ENCODE measurements at places on chromosomes 1 and 21. TPM values are rescaled to one million over a fixed set of nuclear protein-coding genes. Genes with fewer than 3 reads are reported as not detected.
A peak's percentile ranks its signal among the peaks of the same experiment; 100 is the strongest.

TTC22 gene
- total RNA-seq = 0.70 TPM

DNA sequence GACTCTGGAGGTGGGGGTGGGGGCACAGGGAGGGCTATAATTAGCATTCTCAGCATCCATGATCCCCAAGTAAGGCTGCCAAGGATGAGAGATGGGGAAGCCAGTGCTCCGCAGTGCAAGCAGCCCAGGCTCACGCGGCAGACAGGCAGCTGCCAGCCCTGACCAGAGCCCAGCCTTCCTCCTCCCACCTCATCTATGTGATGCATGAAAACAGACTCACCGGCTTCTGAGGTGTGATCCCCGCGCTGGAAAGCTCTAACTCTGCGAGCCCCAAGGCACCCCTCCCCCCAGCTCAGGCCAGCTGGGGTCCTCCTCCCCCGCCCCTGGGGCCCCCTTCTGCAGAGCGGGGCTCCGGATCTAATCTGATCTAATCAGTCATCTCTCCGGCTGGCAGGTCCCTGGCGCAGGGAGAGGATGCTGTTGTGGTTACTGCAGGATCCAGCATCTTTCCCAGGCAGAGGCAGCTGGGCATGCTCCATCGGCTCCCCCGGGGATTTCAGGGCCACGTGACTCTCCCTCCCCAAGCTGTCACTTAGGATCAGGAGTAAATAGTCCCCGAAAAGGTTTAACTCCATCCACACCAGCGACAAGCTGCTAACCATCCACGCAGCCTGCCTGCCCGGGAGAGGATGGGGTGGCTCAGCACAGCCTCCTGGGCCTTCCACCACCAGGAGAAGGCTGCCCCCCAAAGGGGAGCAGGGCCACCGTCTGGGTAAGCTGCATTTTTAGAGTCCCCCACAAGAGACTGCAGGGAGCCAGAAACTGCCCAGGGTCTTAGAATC, at the start of gene PLEKHA6:
Gene PLEKHA6, minus strand, starts transcription at position 456 of the 782 bp plus-strand sequence. CDS start 86,202 bp downstream, outside the sequence.
- H3K36me3 ChIP-seq = no peaks in the 10 kb centered on the region
- no peak within 1 kb of the TSS for H3K27ac ChIP-seq
- H3K27me3 ChIP-seq = no peaks in the 10 kb centered on the region

DNA sequence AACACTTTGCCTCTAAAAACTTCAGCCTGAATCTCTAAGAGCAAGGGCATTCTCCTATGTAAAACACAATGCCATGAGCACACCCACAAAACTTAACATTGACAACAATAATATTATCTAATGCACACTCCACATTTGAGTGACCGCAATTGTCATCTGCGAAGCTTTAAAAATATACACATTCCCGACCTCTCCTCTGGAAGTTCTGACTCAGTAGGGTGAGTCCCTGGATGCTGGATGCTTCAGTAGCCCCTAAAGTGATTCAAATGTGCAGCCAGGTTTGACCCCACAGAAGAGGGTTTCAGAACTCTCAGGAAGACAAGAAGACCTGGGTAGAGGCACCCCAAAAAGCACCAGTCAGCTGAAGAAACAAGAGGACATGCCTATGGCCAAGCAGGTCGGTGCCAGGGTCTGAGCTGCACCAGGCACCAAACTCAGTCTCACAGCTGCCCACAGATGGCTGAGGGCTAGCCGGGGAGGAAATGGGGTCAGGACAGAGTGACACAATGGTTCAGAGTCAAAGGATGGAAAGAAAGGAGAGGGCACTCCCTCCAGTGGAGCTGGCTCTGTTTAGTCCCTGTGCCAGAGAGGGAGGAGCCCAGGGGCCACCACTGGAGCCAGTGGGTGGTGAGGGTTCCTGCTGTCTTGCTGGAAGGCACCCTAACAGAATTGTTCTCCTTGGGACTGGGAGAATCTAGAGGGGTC, 17.4 kb downstream of the PIK3C2B start:
- no peaks in the 10 kb centered on the region for H3K36me3 ChIP-seq
- DNase-seq = no peak
- H3K27me3 ChIP-seq = no peaks in the 10 kb centered on the region
- no peak overlapping the region for H3K27ac ChIP-seq
- no peak overlapping the region for H3K4me3 ChIP-seq
- H3K4me1 ChIP-seq = peaks cover 84% of the 10 kb centered on the region

DNA sequence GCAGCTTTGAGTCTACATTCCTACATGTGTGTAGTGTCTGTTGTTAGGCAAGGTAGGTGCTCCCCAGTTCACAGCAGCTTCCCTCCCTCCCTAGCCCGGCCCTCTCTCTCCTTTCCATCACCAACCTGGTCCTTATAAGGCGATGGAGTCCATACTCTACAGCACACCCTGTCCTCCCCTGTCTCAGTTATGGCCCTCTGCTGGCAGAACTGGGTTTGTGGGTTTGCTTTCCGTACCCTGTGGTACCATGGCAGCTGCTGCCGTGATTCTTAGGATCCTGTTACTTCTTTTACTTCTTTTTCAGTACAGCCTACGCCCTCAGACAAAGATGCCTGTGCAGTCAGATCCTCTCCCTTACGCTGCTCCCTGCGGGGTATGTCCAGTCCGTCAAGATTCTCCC, 31.7 kb downstream of the AK5 start:
- no peaks in the 10 kb centered on the region for H3K27me3 ChIP-seq
- H3K36me3 ChIP-seq = no peaks in the 10 kb centered on the region
- no peak overlapping the region for H3K4me3 ChIP-seq
- no peak for DNase-seq
- no peaks in the 10 kb centered on the region for H3K4me1 ChIP-seq

DNA sequence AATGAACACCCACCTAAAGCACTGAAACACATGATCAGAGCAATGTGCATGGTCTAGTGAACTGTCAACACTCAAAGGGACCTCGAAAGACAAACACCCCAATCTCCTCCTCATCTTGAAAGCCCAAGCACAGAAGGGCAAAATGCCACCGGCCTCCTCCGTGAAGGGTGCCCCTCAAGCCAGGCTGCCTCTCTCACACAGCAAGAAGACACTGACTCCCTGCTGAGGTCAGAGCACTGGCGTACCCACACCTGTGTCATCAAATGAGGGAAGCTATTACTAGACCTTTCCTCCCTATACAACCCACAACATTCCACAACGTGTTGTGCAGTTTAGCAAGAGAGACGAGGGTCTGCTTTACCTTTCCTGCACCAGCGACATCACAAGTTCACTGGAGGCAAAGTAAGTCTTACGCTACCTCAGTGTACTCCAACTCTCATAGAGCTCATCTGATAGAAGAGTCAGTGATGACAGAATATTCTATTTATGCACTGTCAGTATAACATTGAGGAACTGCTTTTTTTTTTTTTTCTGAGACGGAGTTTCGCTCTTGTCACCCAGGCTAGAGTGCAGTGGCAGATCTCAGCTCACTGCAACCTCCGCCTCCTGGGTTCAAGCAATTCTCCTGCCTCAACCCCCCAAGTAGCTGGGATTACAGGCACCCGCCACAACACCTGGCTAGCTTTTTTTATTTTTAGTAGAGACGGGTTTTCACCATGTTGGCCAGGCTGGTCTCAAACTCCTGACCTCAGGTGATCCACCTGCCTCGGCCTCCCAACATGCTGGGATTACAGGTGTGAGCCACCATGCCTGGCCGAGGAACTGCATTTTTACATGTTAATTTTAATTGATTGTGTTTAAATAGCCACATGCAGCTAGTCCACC, 3.3 kb downstream of the SH3BP5L start:
- DNase-seq = peak; percentile 50
- H3K36me3 ChIP-seq = peaks cover 14% of the 10 kb centered on the region
- H3K4me3 ChIP-seq = no peak overlapping the region
- H3K4me1 ChIP-seq = peaks cover 73% of the 10 kb centered on the region
- no peaks in the 10 kb centered on the region for H3K27me3 ChIP-seq

DNA sequence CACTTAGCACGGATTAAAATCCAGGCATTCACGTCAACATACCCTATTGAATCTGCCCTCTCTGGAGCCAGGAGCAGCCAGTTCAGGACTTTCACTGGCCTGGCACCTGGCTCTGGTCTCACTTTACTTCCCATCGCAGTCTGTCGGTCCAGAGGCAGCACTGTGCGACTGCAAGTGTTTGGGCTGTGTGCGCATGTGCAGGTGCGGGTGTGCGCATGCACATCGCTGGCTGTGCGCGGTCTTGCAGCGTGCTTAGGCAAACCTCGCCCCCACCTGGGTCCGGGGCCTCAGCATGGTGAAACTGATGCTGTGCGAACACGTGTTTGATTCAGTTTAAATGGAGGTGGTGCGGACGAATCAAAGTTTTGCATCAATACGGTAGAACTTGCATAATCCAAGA, 38.0 kb downstream of the ATF3 start:
- no peak for DNase-seq
- no peaks in the 10 kb centered on the region for H3K4me1 ChIP-seq
- H3K27me3 ChIP-seq = no peaks in the 10 kb centered on the region
- no peak overlapping the region for H3K27ac ChIP-seq

DNA sequence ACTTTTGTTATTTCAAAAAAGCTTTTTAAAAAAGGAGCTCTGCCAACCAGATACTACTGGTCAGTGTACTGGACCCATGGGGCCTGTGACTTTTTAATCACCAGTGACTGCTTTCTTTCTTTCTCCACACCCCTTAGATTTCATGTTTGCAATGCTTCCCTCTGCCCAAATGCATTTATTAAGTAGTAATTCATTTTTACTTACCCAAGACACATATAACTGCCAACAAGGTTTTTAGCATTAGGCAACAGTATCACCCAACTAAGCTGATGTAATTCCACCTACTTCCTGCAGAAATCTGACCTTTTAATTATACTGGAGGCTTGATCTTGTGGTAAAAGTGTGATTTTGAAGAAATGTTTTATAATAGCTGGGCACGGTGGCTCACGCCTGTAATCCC, 12.5 kb downstream of the MECR start:
- peaks cover 29% of the 10 kb centered on the region for H3K36me3 ChIP-seq
- no peak for DNase-seq
- no peaks in the 10 kb centered on the region for H3K4me1 ChIP-seq
- H3K27me3 ChIP-seq = no peaks in the 10 kb centered on the region
- no peak overlapping the region for H3K4me3 ChIP-seq
- H3K27ac ChIP-seq = no peak overlapping the region

- DNase-seq = no peak
- no peaks in the 10 kb centered on the region for H3K36me3 ChIP-seq
- no peak overlapping the region for H3K27ac ChIP-seq
- H3K27me3 ChIP-seq = no peaks in the 10 kb centered on the region
- H3K4me1 ChIP-seq = no peaks in the 10 kb centered on the region
These were observed 81.2 kb upstream of the RAB3GAP2 start for GRCh38 chr1:220353229-220354012.

GRCh38 chr1:198978523-198978922, 339.7 kb downstream of the PTPRC start:
- H3K4me1 ChIP-seq = no peaks in the 10 kb centered on the region
- DNase-seq = no peak
- no peak overlapping the region for H3K4me3 ChIP-seq
- H3K36me3 ChIP-seq = no peaks in the 10 kb centered on the region
- H3K27ac ChIP-seq = no peak overlapping the region

DNA sequence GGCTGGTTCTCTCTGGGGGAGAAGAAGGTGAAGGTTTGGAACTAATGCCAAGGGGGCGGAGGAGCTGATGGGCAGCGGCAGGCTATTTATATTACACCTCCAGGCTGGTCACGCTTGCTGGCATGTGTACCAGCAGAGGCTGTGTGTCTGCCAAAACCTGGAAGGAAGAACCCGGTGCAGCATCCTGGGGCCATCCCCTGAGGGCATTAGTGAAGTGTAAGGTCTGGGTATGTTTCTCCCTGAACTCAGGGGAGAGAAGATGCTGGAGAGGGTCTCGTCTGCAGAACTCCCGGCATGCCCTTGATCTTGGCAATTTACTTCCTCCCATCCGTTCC, 5.3 kb downstream of the DISP3 start:
- no peaks in the 10 kb centered on the region for H3K36me3 ChIP-seq
- H3K4me1 ChIP-seq = no peaks in the 10 kb centered on the region
- H3K27me3 ChIP-seq = peaks cover 8% of the 10 kb centered on the region
- DNase-seq = no peak

DNA sequence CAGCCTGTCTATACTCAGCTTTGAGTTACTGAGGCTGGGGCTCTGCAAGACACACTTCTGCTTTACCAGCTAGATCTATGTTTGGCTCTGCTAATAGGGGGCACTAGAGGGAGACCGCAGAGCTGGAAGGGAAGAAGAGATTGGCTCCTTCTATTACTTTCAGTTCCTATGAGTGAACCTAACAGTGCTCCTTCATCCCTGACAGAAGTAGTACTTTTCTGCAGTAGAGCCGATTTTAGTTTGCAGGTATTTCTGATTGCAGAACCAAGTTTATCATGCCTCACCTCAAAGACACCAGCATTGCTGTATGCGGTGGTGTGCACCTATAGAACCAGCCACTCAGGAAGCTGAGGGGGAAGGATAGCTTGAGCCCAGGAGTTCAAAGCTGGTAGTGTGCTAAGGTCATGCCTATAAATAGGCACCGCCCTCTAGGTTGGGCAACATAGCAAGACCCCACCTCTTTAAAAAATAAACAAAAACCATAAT, 5.7 kb upstream of the ZDHHC18 start:
- no peak overlapping the region for H3K27ac ChIP-seq
- no peaks in the 10 kb centered on the region for H3K36me3 ChIP-seq
- H3K27me3 ChIP-seq = no peaks in the 10 kb centered on the region
- DNase-seq = no peak
- no peak overlapping the region for H3K4me3 ChIP-seq

GRCh38 chr21:32612999-32613337, 791 bp upstream of the CFAP298 start:
- H3K36me3 ChIP-seq = peaks cover 4% of the 10 kb centered on the region
- no peak for DNase-seq
- no peaks in the 10 kb centered on the region for H3K27me3 ChIP-seq
- peak overlapping the region; percentile 89 for H3K27ac ChIP-seq
- H3K4me3 ChIP-seq = peak overlapping the region; percentile 95
- H3K4me1 ChIP-seq = no peaks in the 10 kb centered on the region

LIPI gene
- not detected for total RNA-seq

FCAMR gene
- not detected for total RNA-seq

AADACL4 gene
- not detected for total RNA-seq

- H3K27ac ChIP-seq = peak overlapping the region; percentile 84
- H3K27me3 ChIP-seq = no peaks in the 10 kb centered on the region
- H3K4me3 ChIP-seq = peak overlapping the region; percentile 1
- H3K4me1 ChIP-seq = no peaks in the 10 kb centered on the region
These were observed 35.4 kb downstream of the GPR3 start for GRCh38 chr1:27427816-27428315.

GRCh38 chr1:203906932-203907331, 45.5 kb downstream of the SNRPE start:
- no peak overlapping the region for H3K4me3 ChIP-seq
- no peaks in the 10 kb centered on the region for H3K36me3 ChIP-seq
- no peak for DNase-seq
- no peak overlapping the region for H3K27ac ChIP-seq
